ENCODE measurements at places on chromosomes 2 and 18.

DNA sequence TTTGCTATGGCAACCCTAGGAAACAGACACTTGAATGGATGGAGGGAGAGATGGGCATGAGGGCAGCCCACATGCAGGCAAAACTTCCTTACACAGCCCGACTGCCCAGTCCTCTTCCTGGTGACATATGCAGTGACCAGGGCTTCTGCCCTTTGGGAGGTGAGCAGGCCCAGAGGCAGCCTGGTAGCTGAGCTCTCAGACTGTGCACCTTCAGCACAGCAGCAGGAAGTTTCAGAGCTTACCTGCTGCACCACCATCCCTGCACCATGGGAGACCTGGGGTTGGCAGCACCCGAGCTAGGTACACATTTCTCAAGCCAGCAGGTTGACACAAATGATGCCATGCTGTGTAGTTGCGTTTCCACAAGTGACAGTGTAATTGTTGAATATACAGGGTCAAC, 97.6 kb upstream of the LMAN1 start:
- DNase-seq: no peak

DNA sequence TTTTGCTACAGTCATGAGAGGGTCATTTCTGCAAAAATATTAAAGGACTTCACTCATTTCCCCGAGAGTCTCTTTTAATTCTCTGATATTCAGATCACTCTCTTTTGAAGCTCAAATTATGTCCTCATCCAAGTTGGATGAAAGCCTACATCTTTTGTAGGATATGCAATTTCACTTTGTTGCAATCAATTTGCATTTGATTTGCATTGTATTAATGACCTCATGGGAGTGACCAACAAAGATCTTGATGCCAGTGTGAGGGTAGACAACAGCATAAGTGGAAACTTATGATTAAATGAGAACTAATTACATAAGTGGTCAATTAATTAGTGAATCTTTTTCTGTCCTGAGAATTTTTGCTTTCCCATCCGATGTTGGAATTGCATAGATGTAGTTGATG, 60.3 kb upstream of the UPP2 start:
- DNase-seq: no peak

GRCh38 chr18:21602299-21602587, 1.7 kb upstream of the ESCO1 start:
- DNase-seq: no peak

GRCh38 chr18:50716902-50717301, 102.9 kb downstream of the MRO start:
- DNase-seq: no peak
